ENCODE measurements at places on chromosomes 5 and 9.

DNA sequence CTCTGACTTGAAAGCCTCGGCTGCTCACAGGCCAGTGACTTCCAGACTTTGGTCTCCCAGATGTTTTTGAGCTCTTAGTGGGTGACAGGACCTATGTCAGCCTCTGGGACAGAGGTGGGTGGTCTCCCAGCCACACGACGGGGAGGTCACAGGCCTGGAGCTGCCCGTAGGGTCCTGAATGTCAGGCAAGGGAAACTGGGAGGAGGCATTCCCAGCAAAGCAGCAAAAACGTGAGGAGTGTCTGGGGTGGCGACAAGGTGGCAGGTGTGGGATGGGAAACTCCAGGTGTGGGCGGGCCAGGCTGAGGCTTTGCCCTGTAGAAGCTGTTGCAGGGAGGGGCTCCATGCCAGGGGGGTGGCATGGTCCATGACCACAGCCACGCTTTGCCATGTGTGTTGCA is 110.5 kb downstream of the CACNA1B start:
- no peak for DNase-seq

DNA sequence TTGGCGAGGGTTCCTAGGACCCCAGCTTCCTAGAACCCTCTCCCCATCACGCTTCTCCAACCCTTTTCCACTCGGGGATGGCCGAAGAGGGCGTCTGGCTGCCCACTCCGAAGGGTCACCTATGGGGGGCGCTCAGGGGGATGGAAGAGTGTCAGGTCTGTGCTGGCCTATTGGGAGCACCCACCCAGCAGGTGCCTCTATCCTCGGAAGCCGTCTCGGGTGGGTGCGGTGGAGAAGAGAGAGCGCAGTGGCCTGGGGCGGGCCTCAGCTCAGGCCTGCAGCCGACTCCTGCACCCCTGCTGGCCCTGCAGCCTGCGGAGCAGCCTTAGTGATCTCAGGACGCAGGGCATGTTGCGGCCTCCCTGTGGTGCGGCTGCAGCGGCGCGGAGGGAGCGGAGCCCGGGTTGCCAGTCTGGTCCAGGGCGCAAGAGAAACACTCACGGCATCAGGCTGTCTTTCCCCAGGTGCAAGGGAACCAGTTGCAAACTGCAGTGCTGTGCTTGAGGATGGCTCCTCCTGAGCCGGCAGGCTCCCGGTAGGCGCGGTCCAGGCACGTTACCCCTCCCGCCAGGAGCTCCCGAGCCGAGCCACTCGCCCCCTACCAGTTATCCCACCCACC is 1.5 kb upstream of the IRX2 start:
- no peak for DNase-seq

GRCh38 chr9:8384091-8384490 is 584.5 kb upstream of the DMAC1 start:
- DNase-seq: no peak

- DNase-seq: no peak
Observed at GRCh38 chr5:76175821-76176403, 92.7 kb downstream of the SV2C start.

GRCh38 chr5:75681125-75681830 is 36.0 kb downstream of the POC5 start:
- no peak for DNase-seq

DNA sequence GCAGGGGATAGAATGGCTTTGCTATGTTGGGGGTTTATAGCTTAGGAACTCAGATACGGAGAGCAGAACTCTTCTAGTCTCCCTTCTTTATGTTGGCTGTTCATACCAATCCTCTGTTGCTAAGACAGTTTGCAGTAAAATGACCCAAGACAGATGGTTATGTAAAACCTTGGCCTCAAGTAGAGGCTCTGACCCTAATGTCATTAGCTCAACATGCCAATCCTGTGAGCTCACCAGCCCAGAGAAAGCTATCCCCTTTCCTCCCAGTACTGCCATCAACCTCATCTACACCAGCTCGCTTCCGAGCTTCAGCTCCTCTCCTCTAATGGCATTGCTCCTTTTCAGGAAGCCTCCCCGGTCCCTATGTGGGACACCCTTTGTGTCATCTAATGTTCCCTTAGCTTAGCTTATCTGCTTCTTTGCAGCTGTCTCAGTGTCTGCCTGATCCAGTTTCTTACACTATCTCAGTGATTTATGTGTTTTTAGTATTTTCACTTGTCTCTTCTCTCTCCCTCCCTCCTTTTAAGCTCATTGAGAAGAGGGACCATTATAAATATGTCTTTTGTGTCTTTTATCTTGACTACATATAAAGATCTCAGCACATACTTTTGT is 281.3 kb upstream of the CLINT1 start:
- no peak for DNase-seq
